ENCODE measurements at places on chromosomes 12 and 14.

DNA sequence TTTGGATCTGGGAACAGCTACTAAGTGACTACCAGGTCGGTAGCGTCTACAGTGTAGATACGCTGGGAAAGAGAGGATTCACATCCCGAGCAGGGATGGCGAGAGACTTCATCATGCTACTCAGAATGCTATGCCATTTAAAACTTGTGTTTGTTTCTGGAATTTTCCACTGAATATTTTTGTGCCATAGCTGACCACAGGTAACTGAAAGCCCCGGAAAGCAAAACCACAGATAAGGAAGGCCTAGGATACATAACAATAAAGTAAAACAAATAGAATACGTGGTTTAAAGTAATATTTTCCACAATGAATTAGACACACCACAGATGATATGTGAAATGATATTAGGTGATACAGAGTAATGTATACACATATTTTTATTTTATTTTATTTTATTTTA lies 7.9 kb upstream of the HCAR1 start:
- DNase-seq, result no peak

GRCh38 chr12:111211910-111212757 lies 156.8 kb downstream of the PHETA1 start:
- DNase-seq, result no peak

GRCh38 chr14:105066240-105067071 lies 1.2 kb upstream of the GPR132 start:
- DNase-seq, result no peak

- DNase-seq, result no peak
These were observed 25.2 kb downstream of the ARHGAP5 start for GRCh38 chr14:32102152-32102787.

GRCh38 chr14:104264495-104265265 lies 126.3 kb downstream of the KIF26A start:
- no peak for DNase-seq

DNA sequence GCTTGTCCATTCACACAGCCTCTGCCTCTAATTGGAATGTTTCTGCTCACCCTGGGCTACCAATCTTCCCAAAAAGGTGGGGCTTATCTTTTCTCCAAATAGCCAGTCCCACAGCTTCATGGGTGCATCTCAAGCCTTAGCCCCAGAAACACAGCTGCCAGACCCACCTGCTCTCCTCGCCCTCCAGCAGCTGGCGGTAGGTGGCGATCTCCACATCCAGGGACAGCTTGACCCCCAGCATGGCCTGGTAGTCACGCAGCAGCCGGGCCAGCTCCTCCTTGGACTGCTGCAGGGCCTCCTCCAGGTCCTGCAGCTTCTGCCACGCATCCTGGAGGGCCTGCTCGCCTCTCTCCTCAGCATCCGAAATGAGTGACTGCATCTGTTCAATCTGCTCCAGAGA lies 11.1 kb downstream of the KRT77 start:
- DNase-seq, result no peak

- no peak for DNase-seq
These were observed 810 bp downstream of the MARCHF9 start for GRCh38 chr12:57755454-57756372.

- no peak for DNase-seq
These were observed 9.1 kb upstream of the NR1H4 start for GRCh38 chr12:100464529-100464928.

DNA sequence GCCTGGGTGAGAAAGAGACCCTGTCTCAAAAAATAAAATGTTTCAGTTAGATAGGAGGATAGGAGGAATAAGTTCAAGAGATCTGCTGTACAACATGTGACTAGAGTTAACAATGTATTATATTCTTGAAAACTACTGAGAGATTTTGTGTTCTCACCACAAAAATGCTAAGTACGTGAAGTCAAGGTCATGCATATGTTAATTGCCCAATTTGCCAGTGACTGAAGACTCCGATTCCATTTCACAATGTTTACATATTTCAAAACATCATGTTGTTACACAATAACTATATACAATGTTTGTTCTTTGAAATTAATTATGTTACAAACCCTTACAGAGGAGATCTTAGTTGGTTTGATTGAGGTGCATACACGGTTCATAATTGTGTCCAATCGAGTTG lies 52.1 kb downstream of the SLC15A4 start:
- DNase-seq, result peak; percentile 13

- no peak for DNase-seq
These were observed 47.3 kb upstream of the FOS start for GRCh38 chr14:75231320-75231719.

DNA sequence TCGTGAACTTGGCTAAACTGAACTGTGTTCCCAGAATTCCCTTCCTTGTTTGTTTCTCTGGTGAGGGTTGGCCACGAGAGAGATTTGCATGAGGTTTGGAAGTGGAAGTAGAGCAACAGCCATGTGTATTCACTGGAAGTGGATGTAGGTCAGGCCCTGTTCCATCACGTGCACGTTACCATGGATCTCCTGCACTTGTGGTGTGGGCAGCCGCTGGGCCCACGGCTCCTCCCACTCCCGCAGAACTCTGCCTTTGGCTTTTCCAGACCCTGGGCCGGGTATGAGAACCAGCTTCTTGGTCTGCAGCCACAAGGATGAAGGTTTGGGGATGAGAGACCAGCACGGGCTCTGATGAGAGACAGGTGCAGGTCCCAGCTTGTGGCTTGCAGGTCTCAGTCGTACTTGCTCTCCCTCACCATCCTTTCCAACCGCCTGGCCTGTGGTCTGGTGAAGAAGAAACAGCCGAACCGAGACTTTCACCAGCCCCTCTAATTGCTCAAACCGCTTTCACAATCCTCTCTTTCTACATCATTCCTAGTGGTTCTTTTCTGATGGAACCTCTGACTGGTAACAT lies 94.9 kb downstream of the DUSP16 start:
- no peak for DNase-seq

DNA sequence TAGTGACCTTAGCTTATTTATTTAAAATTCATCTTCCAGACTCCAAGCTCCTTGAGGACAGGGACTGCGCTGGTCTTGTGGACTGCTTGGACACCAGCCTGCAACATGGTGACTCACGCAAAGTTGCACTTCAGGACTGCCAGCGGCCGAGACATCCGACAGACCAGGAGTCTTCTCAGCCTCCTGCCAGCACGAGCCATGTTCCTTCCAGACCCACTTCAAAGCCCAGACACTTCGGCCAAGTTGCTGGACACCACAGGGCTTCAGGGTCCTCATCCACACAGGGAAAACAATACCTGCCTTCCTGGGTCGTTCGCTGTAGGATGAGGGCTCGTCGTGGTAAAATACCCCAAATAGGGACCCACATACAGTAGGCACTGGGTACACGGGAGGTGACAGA lies 88.7 kb downstream of the BCL11B start:
- no peak for DNase-seq

- peak; percentile 4 for DNase-seq
These were observed 239.3 kb upstream of the PRICKLE1 start for GRCh38 chr12:42828836-42829235.

DNA sequence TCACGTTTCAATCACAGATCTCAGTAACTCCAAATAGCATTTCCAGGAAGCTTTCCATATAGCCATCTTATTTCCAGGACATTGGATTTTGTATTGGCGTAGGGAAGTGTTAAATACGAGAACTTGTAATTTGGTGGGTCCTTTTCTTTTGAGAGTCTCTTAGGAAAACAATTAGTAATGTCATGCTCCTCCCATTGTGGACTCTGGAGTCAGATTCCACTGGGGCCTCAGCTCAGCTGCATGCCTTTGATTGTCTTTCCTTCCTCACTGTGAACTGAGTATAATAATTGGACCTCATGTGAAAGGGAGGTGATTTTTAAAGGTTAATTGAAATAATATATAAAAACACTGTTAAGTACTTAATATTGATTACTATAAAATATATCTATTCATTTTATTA lies 462.6 kb downstream of the NPAS3 start:
- DNase-seq, result no peak

GRCh38 chr14:74275241-74275841 lies 27.4 kb downstream of the ABCD4 start:
- peak; percentile 83 for DNase-seq

DNA sequence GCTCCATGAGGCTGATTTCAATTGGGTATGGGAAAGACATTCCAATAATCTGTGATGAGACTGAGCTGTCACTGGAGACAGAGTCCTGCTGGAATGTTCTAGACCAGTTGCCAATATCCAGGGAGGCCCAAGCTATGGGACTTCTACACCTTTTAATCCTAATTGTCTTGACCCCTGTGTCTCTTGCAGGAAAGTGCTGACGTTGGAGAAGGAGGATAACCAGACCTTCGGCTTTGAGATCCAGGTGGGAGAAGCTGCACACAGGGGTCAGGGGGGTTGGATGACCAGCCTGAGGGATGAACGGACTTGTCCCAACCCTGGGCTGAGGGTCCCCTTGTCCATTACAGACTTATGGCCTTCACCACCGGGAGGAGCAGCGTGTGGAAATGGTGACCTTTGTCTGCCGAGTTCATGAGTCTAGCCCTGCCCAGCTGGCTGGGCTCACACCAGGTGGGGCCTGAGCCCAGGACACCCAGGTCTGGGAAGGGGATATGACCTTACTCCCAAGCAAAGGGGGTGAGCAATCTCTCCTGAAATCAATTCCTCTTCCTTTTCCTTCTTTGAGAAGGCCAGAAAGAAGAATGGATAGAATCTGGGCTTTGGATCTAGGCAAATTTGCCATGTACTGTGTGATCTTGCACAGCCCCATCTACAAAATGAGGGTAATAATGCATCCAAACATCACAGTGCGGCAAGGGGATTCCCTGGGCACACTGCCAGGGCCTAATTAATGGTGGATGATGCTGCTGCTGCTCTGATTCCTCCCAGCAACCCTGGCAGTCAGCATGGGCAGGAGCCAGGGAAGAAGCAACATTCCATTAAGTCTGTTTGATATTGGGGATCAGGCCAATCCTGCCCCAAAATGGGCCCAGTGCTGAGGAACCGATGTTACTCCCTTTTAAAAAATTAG lies 4.2 kb downstream of the TAMALIN start:
- no peak for DNase-seq

- DNase-seq, result no peak
These were observed 229.6 kb upstream of the EGLN3 start for GRCh38 chr14:34180434-34180833.

DNA sequence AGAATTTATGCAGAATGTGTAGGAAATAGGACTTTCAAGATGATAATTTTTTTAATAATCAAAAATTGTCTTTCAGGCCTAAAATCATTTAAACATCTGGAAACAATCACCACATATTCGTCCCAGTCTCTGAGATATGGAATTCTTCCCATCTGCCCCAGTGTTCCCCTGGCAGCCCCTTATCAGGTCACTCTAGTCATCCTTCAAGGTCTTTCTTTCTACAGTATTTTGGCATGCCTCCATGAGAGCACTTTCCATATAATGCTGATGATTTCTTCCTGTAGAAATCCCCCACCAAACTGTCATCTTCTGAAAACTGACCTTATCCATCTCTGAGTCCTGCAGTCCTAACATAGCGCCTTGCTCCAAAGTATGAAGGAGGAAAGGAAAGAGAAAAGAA lies 422.1 kb downstream of the RPS29 start:
- DNase-seq, result no peak

- no peak for DNase-seq
These were observed 182.4 kb downstream of the ASCL1 start for GRCh38 chr12:103139876-103140275.

DNA sequence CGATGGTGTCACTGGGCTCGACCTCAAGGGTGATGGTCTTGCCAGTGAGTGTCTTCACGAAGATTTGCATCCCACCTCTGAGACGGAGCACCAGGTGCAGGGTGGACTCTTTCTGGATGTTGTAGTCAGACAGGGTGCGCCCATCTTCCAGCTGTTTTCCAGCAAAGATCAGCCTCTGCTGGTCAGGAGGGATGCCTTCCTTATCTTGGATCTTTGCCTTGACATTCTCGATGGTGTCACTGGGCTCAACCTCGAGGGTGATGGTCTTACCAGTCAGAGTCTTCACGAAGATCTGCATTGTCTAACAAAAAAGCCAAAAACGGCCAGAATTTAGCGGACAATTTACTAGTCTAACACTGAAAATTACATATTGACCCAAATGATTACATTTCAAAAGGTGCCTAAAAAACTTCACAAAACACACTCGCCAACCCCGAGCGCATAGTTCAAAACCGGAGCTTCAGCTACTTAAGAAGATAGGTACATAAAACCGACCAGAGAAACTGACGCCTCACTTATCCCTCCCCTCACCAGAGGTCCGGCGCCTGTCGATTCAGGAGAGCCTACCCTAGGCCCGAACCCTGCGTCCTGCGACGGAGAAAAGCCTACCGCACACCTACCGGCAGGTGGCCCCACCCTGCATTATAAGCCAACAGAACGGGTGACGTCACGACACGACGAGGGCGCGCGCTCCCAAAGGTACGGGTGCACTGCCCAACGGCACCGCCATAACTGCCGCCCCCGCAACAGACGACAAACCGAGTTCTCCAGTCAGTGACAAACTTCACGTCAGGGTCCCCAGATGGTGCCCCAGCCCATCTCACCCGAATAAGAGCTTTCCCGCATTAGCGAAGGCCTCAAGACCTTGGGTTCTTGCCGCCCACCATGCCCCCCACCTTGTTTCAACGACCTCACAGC lies 717 bp downstream of the UBC start:
- no peak for DNase-seq

GRCh38 chr12:47276621-47277309 lies 197.0 kb upstream of the AMIGO2 start:
- peak; percentile 49 for DNase-seq

- DNase-seq, result no peak
These were observed 98.1 kb downstream of the NCOR2 start for GRCh38 chr12:124469193-124469888.

DNA sequence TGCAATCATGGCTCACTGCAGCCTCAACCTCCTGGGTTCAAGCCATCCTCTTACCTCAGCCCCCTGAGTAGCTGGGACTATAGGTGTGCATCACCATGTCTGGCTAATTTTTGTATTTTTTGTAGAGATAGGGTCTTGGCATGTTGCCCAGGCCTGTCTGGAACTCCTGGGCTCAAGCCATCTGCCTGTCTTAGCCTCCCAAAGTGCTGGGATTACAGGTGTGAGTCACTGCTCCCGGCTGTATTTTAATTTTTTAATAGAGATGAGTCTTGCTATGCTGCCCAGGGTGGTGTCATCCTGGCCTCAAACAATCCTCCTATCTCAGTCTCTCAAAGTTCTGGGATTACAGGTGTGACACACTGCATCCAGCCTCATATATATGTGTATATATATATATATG lies 31.7 kb upstream of the GPRC5A start:
- DNase-seq, result no peak

GRCh38 chr12:104809706-104810385 lies 148.2 kb downstream of the SLC41A2 start:
- DNase-seq, result no peak

GRCh38 chr14:101737414-101738339 lies 23.8 kb upstream of the PPP2R5C start:
- DNase-seq, result no peak

Measured in fibroblast of skin of left biceps (primary cell).